ENCODE measurements at places on chromosomes 6 and 20.
A peak's percentile ranks its signal among the peaks of the same experiment; 100 is the strongest.

DNA sequence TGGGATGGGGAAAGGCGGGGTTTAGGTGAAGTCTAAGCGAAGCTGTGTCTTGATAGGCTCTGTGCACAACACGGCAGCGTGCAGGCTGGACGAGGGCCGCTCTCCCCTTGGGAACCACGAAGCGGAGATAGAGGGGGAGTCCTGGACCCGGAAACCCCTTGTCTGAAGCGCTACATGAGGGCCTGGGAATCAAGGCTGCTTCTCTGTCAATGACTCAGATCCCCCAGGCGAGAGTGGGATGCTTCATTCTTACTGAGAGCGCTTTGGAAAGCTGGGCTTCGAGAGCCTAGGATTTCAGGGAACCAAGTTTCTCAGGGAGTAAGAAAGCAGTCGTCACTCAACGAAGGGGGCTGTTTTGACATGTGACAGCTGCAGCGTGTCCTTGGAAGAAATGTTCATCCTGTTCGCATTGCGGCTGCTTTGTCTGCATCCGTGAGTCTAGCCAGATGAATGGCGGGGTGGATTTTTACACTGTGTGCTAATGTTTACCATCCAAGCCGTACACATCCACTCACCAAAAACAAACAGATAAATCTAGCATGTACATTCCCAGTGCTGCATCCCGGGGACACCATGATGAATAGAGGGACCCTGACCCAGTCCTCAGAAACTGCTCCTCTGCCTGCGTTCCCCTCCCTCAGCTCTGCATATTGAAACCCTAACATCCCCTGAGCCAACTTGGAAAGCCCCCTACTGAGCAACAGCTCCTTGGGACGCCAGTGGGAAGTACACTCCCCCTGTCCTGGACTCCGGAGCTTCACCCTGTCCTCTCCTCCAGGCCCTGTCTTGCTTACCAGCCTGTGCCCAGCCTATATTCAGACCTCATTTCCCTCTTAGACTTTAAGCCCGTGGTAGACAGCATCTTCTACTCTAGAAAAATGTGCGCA, 24.5 kb upstream of the RTF2 start:
- DNase-seq = no peak

GRCh38 chr6:11213422-11214021, 18.9 kb downstream of the NEDD9 start:
- DNase-seq = no peak

DNA sequence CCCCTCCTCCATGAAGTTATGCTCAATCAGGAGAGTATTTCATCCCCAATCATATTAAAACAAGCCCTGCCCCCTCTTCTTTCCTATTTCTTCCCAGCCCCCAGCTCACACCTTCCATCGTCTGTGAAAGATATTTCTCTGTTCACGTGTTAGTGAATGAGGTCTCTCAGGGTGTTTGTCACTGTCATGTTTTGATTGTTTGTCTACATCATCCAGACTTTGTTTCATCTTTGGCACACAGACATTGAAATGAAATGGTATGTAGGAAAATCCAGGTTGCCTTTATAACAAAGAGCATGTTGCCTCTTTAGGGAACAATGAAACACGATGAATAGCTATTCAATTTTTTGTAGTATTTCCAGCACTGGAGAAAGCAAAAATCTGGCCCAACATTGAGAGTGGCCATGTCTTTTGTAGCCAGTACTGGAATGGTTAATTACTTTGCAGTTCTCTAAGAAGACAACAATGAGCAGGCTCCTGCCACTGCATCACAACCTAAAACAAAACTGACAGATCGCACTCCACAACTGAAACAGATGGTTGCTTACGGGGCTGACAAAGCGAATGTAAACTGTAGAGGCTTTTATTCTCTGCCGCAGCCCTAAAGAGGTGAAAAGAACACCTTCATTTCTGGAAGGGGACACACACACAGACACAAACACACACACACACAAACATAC, 543.6 kb upstream of the CITED2 start:
- no peak for DNase-seq

DNA sequence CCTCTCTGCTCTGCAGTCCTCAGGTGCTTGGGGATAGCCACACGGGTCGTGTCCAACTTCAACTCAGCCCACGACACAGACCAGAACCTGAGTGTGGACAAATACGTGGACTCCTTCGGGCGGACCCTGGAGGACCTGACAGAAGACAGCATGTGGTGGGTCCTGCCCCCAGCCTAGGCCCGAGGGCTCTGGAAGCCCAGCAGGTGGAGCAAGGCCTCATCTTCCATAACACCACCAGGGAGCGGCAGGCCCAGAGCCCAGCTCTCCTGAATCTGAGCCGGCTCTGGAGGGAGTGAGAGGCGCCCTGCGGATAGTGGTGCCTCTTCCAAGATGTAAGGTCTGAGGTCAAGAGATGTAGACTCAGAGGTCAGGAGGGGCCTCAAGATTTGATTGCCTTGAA, 19.6 kb downstream of the TGM6 start:
- DNase-seq = no peak

GRCh38 chr6:25369036-25369432, 89.9 kb downstream of the CARMIL1 start:
- DNase-seq = no peak

DNA sequence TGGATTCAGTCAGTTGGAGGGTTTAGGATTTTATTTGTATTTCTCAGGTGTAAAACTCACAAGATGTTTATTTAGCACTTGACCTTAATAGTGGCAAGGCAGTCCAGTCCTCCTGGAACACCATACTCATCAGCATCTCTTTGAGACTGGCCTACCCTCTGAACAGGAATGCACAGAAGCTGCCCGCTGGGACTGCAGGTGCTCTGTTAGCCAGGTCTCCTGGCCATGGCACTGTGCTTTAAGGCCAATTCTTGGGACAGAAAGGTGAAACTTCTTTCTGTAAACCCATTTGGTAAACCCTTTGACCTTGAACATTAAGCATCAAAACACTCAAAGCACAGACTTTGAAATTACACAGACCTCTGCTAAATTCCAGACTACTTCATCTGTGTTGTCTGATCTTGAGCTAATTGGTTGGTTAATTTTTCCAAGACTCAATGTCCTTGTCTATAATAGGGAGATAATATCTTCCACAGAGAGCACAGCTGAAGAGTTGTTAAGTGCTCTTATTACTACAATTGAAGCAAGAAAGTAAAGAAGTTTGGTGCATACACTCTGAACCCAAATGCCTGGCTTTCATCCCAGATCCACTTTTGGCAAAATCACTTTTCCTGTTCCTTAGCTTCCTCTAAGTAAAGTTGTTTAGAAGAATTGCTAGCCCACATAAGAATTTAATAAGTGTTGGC, 54.9 kb upstream of the NT5E start:
- DNase-seq = no peak

GRCh38 chr20:5270603-5271002, 46.2 kb downstream of the PROKR2 start:
- DNase-seq = no peak

DNA sequence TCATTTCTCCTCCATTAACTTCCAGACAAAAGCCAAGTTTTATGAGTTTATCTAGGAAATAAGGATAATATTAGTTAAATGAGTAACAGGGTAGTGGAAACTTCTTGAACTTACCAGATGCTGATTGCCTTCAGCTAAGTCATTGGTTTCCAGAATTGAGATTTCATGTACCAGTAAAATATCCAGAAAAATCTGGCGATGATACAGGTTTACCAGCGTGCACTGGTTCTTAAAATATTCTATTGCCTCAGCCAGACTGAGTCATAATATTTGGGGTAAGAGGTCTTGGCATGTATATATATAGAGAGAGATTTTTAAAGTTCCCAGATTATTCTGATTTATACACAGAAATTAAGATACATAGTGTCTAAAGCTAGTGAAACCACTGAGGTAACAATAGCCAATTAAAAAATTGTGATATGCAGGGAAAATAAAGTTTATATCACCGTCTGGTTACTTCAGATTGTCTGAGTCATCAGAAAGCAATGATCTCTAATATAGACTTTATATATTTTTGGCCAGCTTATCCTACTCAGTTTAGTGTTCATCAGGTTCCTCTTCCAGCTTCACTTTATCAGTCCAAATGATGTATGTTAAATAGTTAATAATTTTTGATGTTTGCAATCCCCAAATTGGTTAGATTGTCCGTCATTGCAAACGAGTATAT, 39.5 kb upstream of the SDHAF4 start:
- no peak for DNase-seq

DNA sequence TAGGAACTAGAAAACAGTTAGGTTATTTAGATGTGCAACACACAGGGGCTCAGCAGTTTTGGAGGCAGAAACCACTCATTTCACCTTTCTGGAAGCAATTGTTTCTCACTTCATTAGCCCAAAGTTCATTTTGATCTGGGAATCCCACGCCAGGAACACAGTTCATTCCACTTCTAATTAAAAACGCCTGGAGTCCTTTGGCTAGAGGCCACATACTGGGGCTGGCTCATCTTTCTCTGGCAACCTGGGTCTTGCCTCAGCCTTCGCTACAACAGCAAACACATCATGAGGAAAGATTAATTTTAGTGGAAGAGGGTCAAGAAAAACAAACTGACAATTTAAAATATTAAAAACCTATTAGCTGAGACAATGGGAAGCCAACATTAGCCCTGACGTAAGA, 69.7 kb downstream of the RFPL4B start:
- no peak for DNase-seq

DNA sequence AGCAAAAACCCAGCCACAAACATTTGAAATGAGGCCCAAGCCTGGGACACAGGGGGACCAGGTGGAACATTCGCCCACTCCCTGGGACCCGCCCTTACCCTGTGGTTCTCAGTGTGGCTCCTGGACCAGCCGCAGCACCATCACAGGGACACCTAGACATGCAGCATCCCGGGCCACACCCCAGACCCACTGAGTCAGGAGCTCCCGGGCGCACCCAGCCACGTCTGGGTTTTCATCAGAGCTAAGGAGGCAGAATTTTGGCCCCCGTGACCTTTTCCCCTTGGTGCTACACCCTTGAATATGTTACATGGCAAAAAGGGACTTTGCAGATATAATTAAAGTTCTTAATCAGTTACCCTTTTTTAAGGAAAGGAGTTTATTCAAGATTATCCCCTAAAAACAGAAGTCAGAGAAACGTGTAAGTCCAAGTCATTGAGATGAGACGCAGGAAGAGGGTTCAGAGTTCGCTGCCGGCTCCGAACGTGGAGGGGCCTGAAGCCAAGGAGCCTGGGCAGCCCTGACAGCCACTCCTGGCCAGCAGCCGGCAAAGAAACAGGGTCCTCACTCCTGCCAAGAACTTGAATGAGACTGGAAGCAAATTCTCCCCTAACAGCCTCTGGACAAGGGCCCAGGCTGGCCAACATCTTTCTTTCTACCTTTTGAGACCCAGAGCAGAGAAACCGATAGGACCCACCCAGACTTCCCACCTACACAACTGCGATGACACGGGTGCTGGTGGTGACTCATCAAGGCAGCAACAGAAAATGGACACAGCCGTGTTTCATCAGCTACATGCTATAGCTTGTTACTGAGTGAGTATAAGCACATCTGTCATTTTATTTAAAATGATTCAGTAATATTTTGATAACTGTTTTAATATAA, 25.3 kb downstream of the BFSP1 start:
- peak; percentile 9 for DNase-seq

DNA sequence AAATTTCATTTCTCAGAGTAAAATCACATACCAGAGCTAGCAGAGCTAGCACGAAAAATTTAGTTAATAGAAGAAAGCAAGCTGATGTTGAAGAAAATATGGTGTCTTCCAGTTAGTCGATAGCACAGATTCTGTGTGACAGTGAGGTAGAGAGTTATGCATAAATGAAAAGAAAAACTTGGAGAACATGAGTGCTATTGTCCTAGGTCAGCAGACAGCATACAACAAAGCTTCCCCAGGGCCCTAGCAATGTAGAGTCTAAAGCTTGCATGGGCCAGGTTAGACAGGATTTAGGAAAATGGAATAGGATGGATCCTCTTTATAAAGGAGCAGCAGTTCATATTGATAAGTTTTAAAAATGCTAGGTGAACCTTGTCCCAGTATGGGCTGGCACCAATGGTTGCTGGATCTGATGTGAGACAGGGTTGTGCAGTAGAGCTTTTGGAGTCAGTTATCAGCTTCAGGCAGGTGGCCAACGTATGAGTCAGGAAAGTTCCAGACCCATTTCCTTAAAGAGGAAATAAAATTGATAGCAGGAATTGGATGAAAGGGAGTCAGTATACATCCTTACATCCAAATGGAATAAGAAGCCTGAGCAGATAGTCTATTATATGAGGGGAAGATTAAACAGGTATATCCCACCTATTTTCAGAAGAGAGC, 277.2 kb downstream of the FRK start:
- DNase-seq = no peak

DNA sequence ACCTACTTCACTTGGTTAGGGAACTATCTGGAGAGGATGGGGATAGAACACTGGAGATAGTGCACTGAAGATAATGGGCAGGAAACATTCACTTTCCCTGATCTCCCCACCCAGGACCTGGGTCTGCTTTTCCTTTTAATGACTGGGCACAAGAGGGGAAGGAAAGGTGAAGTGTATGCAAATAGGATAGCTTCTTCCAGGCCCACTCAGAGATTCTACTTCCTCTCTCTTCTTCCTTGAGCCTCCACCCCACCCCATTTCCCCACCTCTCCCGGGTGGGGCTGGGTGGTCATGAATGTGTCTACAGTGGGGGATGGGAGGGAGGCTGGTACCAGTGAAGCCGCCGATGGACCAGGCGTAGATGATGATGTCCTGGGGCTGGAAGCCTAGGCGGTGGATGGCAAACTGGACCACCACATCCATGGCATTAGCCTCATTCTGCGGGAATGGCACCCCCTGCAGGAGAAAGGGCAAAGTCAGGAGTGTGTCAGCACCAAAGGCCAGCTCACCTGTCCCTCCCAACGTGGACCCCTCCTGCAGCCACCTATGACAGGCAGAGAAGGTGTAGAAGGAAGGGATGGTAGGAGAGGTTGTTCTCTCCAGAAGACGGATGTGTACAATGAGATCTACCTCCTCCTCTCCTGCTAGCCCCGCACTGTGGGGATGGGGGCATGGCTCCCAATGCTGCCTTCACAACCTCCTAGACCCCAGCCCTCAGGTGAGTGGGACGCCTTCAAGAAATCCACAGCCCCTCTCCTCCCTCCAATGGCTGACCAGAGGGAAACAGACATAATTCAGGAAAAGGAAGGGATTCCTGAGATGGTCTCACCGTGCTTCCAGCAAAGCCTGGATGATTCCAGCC, 8.6 kb upstream of the LY6G5C start:
- no peak for DNase-seq

GRCh38 chr20:25552977-25553376, 32.4 kb downstream of the NINL start:
- no peak for DNase-seq

- no peak for DNase-seq
Measured at GRCh38 chr6:75791881-75792280, 42.8 kb downstream of the MYO6 start.

GRCh38 chr20:17043323-17043722, 183.5 kb upstream of the PCSK2 start:
- no peak for DNase-seq
